ENCODE measurements at places on chromosomes 2 and 18.

DNA sequence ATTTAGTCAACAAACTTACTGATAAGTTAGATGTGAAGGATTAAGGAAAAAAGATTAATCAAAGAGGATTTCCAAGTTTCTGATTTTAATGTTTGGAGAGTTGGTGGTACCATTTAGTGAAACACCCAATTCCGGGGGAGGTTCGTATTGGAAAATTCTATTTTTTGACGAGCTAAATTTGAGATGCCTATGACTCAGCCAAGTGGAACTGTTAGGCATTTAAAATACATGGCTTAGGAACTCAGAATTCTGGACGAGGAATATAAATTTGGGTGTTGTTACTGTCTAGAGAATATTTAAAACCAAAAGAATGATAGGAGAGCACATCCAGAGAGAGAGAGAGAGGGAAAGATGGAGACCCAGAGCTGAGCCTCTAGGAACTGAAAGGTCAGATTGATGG, 103.6 kb downstream of the TMX3 start:
- no peak for DNase-seq

GRCh38 chr2:205148755-205149154, 533.5 kb upstream of the NRP2 start:
- no peak for DNase-seq

- DNase-seq: no peak
Observed at GRCh38 chr2:172373766-172374165, 53.6 kb upstream of the ITGA6 start.

- no peak for DNase-seq
Observed at GRCh38 chr2:45543257-45543656, 67.8 kb downstream of the SRBD1 start.

GRCh38 chr18:56382541-56382940, 255.9 kb downstream of the TXNL1 start:
- no peak for DNase-seq

DNA sequence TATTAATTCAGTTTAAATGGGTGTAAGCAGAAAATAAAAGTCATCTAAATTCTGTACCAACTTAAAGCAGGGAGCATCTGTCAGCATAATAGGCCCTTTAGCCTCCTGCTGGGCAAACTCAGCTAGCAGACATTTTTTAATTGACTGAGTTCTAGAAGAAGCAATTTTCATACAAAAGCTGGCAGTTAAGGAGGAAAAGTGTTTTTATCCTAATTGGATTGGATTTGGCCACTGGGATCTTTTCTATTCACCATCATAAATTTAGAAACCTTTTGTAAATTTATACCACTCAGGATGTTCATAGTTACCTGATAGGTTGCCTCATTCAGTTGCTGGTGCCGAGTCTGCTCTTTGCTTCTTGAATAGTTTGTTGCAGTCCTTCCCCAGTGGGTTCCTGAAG, 262.7 kb upstream of the FSIP2 start:
- no peak for DNase-seq

- DNase-seq: no peak
Observed at GRCh38 chr2:32666704-32667103, 38.9 kb downstream of the TTC27 start.
